Coronary artery (tissue), 2 donors: ENCODE measurements at places on chromosomes 12 and 14.

- DNase-seq: no peak
Measured at GRCh38 chr14:65354131-65354530, 58.4 kb upstream of the FUT8 start.

GRCh38 chr14:77240336-77240915 lies 30.6 kb downstream of the NGB start:
- DNase-seq: no peak

DNA sequence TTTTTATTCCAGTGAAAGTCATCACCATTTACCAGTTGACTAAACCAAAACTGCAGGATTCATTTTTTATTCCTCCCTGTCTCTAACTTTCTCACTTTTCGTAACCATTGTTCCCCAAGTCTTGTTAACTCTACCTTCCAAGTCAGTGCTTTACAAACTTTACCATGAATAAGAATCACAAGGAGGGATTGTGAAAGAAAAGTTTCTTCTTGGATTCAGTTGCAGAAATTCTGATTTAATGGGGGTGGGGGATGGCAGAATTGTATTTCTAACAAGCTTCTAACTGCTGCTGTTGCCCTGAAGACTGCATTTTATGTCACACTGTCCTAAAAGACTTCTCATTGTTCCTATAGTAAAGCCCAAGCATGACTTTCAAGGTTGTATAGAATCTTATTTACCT lies 5.0 kb upstream of the RAB21 start:
- no peak for DNase-seq

DNA sequence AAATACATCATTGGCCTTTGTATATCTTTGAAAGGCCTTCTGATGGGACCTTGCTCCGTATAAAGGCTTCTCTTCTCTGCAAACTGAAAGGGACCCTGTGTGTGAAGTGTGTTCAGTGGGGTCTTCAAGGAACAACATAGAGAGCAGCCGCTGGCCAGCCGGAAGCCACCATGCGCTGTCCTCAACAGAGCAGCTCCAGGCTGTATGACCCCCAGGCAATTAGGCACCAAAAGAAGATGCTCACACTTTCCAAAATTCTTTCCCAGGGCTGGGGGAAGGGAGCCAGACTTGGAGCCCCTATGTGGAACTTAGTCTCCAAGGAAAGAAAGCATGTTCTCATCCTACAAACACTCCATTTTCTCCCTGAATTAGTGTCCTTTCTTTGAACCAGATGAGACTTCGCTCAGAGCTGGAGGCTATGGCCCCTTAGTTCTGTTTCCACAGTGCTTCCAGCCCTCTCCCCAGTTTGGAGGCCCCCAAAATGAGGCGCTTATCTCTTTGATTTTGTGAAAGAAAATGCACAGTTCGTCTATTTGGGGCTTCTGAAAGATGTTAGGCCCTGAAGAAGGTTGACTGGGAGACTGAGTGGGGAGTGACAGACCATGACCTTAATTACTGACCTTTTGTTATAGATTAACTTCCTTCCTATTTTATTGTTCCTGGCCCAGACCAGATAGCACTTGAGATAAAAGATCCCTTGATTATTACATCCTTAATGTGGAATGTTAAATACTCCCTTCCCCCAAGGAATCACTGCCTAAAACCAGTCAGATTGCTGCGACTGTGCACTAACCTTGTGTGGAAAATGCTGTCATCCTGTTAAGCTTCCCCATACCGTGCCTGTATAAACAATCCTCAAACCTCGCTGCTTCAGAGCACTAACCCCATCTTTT lies 128.3 kb upstream of the FGD4 start:
- DNase-seq: no peak

GRCh38 chr12:94135896-94136295 lies 12.5 kb upstream of the PLXNC1 start:
- DNase-seq: no peak

DNA sequence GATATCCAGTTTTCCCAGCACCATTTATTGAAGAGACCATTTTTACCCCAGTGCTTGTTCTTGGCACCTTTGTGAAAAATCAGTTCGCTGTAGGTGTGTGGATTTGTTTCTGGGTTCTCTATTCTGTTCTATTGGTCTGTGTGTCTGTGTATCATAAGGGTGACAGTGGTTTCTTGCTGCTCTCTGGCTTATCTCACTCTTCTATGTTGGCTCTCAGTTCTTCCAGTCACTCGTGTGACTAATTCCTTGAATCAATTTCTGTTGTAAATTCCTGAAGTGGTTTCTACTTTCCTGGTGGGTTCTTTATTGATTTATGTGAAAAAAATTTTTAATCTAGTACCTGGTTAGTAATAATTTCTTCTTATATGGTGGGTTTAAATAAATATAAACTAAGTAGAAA lies 58.3 kb downstream of the OTOGL start:
- no peak for DNase-seq

DNA sequence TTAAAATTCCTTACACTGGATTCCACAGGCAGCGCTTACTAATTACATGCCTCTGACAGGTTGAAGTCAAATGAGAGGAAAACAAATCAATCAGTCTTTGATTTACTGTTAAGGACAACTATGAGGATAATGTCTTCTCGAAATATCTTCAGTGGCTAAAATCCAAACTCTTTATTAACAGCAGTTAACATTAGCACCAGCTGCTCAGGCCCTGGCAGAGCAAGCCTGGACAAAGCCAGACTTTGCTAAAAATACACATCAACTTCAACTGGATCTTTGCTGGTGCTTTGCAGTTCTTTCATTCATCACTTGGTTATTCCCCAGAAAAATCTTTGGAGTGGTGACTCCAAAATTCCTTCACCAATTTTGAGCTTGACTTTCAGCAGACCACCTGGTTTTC lies 98.7 kb downstream of the HECTD4 start:
- no peak for DNase-seq

GRCh38 chr12:26979733-26980132 lies 34.5 kb downstream of the TM7SF3 start:
- DNase-seq: no peak

DNA sequence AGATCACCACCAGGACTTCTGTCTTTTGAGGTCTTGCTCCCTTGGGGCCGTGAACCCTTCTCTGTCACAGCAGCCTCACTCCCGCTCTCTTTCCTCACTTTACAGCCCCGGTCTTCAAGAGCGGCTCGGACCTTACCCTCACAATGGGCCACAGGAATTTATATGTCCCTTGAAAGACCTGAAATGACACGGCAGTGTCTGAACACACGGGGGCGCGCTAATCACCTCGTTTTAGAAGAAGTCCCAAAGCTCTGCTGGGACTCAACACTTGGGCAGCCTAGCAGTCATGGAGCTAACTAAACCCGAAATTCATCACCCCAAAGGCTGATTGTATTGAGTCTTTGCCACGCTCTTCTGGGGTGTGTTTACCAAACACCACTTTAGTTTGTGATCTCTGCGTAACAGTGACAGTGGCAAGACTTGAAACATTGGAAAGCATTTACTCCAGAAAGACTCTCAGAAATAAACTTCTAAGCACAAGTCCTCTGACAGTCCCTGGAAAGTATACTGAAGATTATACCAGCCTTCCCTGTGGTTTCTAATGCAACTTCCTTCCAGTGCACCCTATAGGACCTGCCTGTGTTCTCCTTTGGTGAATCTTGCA lies 29.0 kb downstream of the SERPINA11 start:
- DNase-seq: no peak

DNA sequence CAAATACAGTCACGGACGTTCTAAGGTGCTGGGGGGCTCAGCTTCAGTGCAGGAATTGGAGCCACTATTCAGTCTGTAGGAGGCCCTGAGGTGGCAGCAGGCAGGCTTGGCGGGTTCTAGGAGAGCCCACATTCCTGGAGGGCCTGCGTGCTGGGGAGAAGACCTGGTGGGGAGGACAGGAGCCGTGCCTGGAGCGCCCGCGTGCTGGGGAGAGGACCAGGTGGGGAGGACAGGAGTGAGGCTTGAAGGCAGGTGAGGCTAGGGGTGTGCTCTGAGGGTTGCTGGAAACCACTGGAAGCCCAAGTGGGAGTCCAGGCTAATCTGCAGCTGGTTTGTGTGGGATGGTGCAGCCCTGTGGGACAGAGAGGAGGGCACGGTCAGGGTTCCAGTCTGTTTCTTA lies 23.1 kb downstream of the RHOF start:
- no peak for DNase-seq

DNA sequence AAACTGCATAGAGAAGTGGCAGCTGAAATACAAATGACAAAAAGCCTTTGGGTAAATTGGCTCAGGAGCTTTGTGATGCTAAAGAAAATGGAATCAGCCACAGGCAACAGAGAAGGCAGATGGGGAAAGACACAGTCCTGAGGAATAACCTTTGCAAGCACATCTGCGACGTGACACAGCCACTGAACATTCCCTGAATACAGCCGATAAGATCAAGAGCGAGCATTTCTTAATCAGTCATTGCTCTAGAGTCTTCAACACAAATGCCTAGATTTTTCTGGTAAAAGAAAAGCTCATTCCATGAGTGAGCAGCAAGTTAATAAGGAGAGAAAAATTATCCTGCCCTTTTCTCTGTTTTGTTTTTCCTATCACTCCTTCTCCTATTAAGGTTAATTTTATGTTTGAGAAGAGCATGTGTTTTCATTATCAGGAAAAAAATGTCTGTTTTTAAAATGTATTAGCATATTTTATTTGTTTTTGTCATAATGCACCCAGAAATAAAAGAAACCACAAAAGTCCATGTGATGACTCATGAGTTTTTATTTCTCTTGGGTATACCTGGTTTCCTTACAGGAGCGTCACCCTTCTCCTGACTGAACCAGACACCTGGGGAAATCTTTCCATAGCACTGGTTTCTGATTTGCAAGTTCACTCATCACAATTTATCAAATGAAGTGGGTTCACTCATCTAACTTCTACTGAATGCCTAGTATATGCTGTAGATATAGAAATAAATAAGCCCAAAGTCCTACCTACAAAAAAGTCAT lies 45.4 kb upstream of the PCED1B start:
- no peak for DNase-seq

- no peak for DNase-seq
Measured at GRCh38 chr12:97168804-97169203, 261.7 kb downstream of the NEDD1 start.

- DNase-seq: no peak
Measured at GRCh38 chr12:57477710-57478681, 1.7 kb downstream of the ARHGAP9 start.

DNA sequence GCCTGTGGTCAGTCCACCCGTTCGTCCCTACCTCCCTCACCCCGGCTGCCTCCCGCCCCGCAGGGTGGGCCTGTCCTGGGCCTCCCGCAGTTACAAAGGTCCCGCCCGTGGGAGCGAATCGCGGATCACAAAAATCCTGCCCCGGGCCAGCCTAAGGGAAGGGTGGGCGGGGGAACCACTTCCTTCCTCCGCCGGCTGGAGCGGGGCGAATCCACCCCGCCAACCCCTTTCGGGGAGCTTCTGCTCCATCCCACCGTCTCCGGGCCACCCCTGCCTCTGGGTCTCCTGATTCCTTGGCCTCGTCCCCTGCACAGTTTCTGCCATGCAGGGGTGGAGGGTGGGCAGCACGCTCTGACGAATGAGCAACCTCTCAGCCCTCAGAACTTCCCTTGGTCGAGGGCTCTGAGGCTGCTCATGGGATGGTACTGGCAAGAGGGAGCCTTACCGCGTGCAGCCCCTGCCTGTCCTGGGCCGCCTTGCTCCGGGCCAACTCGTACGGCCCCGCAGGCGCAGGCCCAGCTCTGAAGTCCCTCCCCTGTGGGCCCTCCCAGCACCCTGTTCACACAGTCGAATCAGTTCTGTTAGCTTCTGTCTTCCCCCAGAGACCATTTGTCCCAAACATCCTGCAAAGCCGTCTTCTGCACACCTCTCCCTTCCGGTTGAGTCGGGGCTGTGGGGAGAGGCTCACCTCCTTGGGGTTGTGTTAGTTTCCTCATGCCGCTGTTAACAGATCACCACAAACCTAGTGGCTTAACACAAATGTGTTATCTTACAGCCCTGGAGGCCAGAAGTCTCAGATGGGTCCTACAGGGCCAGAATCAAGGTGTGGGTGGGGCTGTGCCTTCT lies 589 bp upstream of the HVCN1 start:
- DNase-seq: no peak

DNA sequence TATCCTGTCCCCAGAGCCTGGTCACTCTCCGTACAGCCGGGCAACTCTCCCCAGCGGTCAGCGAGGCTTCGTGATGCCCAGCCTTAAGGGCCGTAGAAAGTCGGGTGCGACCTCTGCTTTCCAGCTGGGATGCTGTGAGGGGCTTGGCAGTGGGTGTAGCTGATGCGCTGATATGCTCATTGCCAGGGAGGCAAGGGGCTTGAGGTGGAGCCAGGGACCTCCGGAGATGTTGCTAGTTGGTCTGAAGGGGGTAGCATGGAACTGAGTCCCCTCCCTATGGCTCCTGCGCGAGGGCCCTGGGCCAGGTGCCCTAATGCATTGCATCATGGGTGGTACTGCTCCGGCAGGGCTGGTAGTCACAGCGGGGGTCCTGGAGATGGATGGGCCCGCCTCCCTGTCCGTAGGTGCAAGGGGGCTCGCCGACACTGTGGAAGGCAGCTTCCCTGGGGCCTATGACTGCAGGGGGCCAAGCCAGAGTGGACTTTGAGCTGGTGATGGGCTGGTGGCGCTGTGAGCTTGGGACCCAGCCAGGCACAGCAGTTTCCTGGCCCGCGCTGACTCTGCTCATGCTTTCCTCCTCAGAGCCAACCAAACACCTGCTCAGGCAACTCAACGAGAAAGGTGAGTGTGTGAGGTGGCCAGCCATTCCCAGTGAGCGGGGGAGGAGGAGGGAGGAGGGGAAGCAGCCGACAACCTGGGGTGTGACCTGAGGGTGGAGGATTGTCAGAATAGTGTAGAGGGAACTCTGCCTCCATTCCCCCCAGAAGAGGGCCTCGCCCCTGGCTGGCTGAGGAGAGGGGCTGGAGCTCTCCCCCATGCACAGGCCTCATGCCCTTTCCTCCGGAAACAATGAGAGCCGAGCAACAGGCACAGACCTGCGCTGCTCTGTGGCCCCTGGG lies 32.3 kb downstream of the PLEKHG3 start:
- no peak for DNase-seq

GRCh38 chr12:15268927-15269552 lies 47.8 kb upstream of the RERG start:
- no peak for DNase-seq

DNA sequence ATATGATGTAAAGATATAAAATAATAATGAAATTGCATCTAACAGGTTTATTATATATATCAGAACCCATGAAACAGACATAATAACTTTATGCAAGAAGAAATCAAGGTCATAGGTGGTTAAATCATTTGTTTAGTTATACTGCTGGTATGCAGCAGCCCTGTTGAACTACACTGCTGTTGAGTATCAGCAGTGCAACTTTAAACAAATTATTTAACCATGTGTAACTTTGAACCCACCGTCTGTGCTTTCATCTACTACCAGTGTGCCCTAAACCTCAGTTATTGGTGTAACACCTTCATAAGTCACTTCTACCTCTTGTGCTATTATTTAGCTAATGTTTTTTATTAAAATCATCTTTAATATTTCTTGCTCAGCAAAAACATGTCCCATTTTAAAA lies 262.3 kb upstream of the CRY1 start:
- no peak for DNase-seq

DNA sequence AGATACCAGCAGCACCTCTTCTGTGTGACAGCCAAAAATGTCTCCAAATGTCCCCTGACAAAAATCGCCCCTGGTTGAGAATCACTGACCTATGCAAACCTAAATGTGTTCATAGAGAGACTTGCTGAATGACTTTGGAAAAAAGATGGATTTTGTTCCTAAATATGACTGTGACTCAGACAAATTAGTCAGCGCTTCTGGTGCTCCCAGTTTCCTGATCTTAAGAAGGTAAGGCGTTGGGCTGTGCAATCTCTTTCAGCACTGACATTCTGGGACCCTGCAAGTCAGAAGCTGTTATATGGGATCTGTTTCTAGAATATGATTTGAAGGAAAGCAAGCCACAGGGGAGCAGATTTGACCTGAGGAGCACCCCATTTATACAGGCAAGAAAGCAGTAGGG lies 90.6 kb upstream of the PWP1 start:
- DNase-seq: no peak
